ENCODE measurements at places on chromosomes 7 and 10.

- DNase-seq = no peak
These were observed 34.5 kb downstream of the FAM25A start for GRCh38 chr10:87054373-87055295.

DNA sequence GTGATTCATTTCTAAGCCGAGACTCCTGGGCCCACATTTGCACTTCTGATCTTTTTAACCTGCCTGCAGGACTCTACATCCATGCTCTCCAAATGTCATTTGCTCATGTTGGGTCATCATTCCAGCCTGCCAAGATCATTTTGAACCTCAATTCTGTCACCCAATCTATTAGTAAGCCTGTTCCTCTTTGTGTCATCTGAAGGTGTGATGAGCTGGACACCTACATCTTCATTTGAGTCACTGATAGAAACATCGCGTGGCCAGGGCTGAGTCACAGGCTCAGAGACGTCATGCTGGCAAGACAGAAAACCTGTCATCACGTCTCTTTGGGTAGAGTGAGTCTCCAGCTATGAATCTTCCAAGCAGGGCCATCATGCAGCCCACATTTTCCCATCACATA is 65.3 kb upstream of the SLF2 start:
- no peak for DNase-seq

GRCh38 chr7:949021-949934 is 5.2 kb downstream of the ADAP1 start:
- DNase-seq = no peak

GRCh38 chr7:135834266-135834665 is 85.7 kb upstream of the FAM180A start:
- no peak for DNase-seq

DNA sequence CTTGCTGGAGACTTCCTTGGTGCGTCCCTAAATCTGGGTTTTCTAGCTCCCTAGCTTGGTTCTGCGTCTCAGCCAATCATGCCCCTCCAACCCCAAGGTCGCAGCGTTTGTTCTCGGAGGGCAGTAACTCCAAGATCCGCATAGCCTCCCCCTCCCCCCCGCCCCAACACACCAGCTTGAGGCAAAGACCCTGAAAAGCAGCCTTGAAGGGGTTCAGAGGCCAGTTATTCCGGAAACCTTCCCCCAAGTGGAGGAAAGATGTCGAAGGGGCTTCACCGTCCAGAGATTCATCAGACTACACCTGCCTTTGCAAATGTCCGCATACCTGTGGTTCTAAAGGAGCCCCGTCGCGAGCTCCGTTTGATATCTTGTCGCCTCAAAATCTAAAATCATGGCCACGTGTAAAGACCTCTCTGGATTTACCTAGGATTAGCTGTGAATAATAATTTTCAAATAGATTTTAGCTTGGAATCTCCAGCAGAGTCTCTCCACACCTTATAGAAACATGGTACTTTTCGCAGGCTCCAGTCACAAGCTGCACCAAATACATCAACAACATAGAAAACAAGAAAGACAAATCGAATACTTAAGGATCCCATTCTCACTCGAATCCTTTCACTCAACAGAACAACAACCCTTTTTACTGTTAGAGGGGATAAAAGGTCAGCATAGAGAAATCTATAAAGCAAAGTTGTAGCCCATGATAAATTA is 7.9 kb downstream of the DLX6 start:
- no peak for DNase-seq

GRCh38 chr7:103993551-103993950 is 4.1 kb upstream of the RELN start:
- no peak for DNase-seq

GRCh38 chr10:81889181-81889769 is 14.3 kb downstream of the NRG3 start:
- DNase-seq = no peak

- no peak for DNase-seq
These were observed 111.5 kb downstream of the SH2D4B start for GRCh38 chr10:80649183-80649582.

All from stimulated activated CD8-positive, alpha-beta memory T cell treated with anti-CD3 and anti-CD28 coated beads, Interleukin-2, amount 100 ng/mL, for 1 hour (primary cell).